ENCODE measurements at places on chromosomes 13 and 19.

- no peak for DNase-seq
Measured at GRCh38 chr19:38734426-38735256, 9.6 kb downstream of the CAPN12 start.

GRCh38 chr19:5608291-5608690, 14.3 kb downstream of the SAFB2 start:
- DNase-seq: no peak

DNA sequence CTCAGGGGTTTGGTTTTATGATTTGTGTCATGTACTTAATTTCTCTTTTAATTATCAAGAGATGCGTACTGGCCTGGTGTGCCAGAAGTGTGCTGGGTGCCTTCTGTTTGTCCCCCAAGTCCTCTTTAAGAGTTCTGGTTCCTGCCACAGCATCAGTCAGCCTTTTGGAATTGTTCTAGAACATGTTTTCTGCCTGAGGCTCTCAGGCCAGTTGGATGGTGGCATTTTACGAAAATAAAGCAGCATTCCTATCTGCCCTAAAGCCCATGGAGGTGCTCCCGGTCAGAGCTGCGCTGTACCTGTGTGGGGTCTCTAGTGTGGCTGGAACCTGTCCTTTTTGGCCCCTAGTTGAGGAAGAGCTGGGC, 54.1 kb downstream of the TSSK6 start:
- DNase-seq: no peak

DNA sequence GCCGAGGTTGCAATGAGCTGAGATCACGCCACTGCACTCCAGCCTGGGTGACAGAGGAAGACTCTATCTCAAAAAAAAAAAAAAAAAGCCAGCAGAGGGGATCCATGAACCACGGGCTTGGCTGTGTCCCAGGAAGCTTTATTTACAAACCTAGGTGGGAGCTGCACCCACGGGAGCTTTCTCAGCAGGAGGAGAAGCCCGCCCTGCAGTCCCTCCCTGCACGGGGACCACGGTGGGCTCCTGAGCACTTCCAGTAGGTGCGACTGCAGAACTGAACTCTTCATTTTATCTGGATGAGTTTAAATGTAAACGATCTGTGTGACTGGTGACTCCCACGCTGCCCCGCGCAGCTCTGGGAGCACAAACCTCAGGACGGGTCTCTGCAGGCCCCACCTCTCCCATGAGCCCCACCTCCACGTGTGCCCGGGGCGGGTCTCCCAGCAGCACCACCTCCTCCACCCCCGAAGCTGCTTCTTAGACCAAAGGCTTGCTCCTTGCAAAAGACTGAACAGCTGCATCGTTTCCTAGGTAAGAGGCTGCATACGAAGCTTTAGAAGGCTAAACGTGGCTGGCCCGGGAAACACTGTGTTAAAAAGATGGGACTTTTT, 66.4 kb downstream of the SPACA7 start:
- DNase-seq: no peak

DNA sequence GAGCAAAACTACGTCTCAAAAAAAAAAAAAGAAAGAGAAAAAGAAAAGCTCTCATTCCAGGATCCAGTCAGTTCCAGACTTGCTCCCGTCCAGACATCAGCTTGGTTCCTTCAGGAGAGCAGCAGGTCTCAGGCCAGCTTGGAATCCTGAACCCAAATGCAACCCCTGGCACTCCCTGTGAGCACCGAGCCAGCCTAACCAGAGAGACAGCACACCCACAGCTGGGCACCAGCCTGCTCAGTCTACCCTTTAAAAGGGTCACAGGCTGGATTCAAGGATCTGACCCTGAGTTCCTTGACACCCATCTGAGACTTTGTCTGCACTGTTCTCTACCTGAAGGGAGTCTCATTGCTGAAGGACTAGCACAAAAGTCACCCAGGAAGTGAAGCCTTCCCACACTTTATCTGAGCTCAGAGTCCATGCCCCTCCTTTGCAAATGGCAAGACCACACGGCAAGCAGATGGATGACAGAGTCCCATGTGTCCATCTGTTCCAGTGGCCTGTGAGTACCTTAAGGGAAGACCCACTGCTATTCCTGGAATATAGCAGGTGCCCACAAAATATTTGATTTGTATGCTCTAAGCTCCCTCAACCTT, 1.4 kb downstream of the PEPD start:
- DNase-seq: no peak

GRCh38 chr19:9906475-9907087, 29.7 kb downstream of the OLFM2 start:
- no peak for DNase-seq

GRCh38 chr19:18007917-18008673, at the start of gene ARRDC2:
Gene ARRDC2 (plus strand): TSS chr19:18008170. CDS start chr19:18008311, 141 bp downstream.
- no peak for DNase-seq

DNA sequence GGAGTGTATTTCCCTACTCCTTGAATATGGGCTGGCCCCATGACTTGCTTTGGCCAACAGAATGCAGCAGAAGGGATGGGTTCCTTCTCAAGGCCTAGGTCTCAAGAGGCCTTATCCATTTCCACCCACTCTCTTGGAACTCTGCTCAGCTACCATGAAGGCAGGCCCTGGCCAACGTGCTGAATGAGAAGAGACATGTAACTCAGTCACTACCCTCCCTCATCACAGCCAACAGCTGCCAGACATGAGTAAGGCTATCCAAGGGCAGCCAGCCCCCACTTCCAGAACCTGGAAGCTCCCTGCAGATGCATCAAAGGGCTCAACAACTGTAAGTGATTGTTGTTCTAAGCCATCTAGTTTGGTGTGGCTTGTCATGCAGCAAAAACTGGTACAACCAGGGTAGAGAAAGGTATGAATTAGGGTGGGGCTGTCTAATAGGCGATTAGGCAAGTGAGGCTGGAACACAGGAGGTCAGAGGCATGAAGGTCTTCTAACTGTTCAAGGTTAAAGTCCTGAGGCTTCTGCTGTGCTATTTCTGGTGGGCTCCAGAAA, 1.4 kb upstream of the RASL11A start:
- DNase-seq: no peak

- no peak for DNase-seq
Measured at GRCh38 chr19:2668175-2668763, 34.2 kb downstream of the GNG7 start.

- DNase-seq: no peak
Measured at GRCh38 chr13:106484084-106484483, 51.4 kb downstream of the EFNB2 start.

- DNase-seq: no peak
Measured at GRCh38 chr13:113207890-113208420, 514 bp downstream of the PCID2 start.

GRCh38 chr13:105937451-105937850, 598.0 kb downstream of the EFNB2 start:
- DNase-seq: no peak

- no peak for DNase-seq
Measured at GRCh38 chr13:89746554-89746953, 1600.9 kb upstream of the MIR17HG start.

All from cortex of kidney (tissue), 1 donor.